C1 segment of cervical spinal cord (tissue), 14 donors: ENCODE measurements at places on chromosomes 5 and 9.
A peak's percentile ranks its signal among the peaks of the same experiment; 100 is the strongest.

- peak; percentile 42 for DNase-seq
These were observed 7.9 kb downstream of the WWC1 start for GRCh38 chr5:168299372-168299771.

DNA sequence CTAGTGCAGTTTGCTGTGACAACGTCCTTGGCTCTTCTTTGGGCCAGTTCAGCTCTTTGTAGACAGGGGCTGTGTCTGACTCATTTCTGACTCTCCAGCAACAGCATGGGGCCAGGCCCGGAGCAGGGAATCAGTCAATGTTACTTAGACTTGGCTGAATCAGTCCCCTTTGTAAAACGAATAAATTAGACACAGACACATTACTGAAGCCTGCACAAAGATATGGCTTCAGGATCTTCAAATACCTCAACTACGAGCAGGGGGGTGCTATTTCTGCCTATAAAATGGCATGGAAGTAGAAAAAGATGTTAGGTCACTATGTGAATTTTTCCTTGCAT, 204.7 kb downstream of the TTLL11 start:
- no peak for DNase-seq

DNA sequence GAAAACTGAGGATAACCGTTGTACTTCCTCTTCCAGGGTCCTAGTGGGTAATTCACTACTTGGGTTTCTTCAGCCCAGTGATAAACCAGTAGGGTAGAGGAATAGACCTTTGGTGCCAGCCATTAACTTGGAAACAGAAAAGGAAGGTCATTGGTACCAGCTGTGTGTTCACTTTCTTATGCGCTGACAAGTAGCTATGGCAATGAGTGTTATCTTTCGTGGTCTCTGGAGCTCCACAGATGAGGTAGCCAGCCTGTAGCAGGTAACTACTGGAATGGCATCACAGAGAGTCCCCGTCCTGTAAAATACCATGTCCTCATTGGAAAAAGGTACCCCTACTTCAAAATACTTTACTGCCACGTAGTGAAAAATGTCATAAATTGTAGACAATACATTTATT, 2.3 kb downstream of the UHRF2 start:
- no peak for DNase-seq

GRCh38 chr9:26308328-26308727, 584.3 kb downstream of the CAAP1 start:
- no peak for DNase-seq

GRCh38 chr5:106408141-106408540, 1262.6 kb downstream of the EFNA5 start:
- no peak for DNase-seq
